Left forelimb (tissue), 1 donor: ENCODE measurements at places on chromosomes 2 and 18.

- no peak for DNase-seq
Measured at GRCh38 chr2:137888845-137889244, 75.4 kb upstream of the HNMT start.

GRCh38 chr18:69895066-69896047 lies 52.3 kb downstream of the CD226 start:
- no peak for DNase-seq

GRCh38 chr2:56519806-56520205 lies 336.0 kb downstream of the CCDC85A start:
- no peak for DNase-seq

DNA sequence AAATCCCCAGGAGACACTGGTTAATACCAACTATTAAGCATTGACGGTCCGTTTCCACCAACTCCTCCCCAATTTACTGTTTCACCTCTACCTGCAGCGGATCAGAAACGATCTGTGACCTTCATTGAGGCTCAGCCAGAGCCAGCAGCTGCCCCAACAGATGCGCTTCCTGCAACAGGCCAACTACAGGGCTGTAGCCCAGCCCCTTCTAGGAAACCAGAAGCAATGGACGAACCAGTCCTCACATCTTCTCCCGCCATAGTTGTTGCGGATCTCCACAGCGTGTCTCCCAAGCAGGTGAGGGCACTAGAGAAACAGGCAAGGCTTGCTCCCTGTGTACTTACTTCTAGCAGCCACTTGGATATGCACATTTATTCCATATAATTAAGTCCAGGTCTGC lies 8.5 kb upstream of the RPE start:
- DNase-seq = no peak

GRCh38 chr2:175984846-175985245 lies 17.2 kb downstream of the LNPK start:
- DNase-seq = no peak

GRCh38 chr2:223460774-223461211 lies 141.4 kb downstream of the SCG2 start:
- no peak for DNase-seq

DNA sequence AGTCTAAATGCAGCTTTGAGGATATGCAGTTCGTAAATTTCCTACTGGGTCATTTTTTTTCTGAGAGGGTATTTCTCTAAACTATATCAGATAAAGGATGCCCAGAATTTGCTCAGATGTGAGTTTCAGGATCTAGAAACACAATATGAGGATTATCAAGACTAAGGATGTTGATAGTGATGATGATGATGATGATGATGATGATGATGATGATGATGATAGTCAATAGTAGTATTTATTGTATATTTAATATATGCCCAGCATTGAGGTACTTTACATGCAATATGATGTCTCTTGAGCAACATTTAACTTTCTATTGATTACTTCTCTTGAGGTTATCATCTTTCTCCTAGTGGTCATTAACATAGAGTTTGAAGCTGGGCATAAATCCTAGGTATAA lies 222.1 kb upstream of the NRP2 start:
- no peak for DNase-seq

DNA sequence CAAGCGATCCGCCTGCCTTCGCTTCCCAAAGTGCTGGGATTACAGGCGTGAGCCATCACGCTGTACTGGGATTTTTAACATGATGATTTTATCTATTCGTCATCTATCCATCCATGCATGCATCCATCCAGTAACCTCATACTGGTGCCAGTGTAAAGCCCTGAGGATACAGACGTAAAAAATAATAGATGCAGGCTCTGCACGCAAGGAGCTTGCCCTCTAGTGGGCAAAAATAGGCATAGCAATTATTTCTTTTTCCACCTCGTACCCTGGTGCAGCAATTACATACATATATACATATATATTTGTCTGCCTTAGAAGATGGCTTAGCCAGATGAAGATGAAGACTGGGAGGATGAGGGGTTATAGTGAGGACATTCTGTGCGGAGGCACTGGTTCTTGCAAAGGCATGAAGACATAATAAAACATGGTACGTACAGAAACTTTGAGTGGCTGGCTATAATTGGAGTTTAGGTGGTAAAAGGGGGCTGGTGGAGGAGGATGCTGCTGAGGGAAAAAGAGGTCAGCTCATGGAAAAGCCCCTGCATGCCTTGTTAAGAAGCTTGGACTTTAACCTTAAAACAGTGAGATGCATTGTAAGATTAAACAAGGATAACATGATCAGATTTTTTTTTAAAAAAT lies 19.6 kb upstream of the RPIA start:
- no peak for DNase-seq

GRCh38 chr18:45355944-45356520 lies 259.2 kb upstream of the SLC14A2 start:
- DNase-seq = no peak

DNA sequence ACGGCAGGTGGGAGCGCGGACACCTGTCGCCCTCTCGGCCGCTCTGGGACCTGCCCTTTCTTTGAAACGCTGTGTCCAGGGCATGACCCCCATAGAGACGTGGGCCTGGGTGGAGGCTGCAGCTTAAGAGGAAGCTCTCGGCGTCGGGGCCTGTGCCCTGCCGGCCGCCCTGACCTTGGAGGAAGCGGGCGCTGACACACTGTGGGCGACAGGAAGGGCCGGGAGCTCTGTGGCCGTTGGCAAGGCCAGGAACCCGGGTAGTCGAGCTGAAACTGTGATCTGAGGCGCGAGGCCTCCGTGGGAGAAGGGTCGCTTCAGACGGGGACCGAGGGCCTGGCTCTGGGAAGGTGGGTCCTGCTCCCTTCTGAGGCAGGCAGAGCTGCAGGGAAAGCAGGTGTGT lies 28.2 kb downstream of the KCNG2 start:
- no peak for DNase-seq

DNA sequence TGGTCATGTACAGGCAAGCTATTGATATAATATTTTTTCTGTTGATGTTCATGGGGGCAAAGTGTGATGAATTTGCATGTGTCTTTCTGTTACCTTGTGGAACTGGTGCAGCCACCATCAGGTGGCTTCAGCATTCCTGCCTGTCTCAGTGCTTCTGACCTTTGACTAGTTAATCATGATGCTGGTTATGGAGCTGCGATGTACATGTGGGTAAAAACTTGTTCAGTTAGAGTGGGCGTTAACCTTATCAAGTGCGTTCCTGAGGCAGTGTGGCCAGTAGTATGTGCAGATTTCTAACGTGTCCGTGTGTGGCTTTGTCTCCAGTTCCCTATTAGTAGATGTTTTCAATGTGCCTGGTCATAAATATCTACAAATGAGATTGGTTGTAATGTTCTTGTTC lies 127.4 kb upstream of the ZSWIM2 start:
- no peak for DNase-seq

GRCh38 chr2:33354981-33355380 lies 121.5 kb upstream of the RASGRP3 start:
- DNase-seq = no peak

GRCh38 chr2:144372410-144373080 lies 147.4 kb downstream of the ZEB2 start:
- no peak for DNase-seq

GRCh38 chr2:177679611-177680605 lies 287.3 kb downstream of the AGPS start:
- no peak for DNase-seq

DNA sequence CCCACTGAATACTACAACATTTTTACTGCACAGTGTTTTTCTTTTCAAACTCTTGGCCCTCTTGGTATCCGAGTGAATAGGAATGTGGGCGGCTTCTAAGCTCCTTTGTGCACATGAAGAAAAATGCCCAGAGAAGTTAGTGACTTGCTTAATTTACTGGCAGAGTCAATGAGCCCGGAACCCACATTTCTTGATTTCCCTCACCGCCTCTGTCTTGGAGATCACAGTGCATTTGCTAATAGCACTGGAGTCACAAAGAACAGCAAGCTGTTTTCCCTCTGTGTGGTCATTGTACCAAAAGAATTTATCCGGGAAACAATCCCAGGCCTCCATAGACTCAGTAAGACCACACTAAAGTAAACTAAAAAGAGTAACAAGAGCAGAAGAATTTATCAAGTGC lies 18.9 kb downstream of the STON1 start:
- DNase-seq = peak; percentile 17

DNA sequence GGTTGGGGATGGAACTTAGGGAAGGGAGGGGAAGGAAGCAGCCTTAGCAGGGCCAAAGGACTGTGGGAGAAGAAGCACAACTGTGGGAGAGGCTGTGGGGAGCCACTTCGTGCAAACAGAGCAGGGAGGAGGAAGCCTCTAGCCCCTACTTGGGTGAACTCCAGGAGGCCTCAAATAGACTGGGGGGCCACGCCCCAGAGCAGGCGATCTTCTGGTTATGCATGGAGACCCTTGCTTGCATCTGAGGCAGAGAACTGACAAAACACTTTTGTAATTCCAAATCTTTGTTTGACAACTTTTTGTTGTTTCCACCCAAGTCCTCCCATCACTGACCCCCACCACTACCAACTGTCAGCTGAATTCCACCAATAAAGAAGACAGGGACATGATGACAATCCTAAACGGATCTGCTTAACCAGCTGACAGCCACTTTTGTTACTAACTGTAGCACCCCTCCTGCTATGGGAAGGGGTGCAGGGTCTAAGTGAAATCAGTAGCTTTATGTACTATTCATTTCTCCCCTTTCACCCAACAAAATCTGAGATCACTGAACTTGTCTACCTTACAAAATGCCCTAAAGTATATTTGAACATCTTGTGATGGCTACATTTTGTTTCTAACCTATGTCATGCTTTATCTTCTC lies 80.5 kb upstream of the CPO start:
- no peak for DNase-seq

GRCh38 chr2:149735237-149735958 lies 147.8 kb upstream of the MMADHC start:
- DNase-seq = no peak

DNA sequence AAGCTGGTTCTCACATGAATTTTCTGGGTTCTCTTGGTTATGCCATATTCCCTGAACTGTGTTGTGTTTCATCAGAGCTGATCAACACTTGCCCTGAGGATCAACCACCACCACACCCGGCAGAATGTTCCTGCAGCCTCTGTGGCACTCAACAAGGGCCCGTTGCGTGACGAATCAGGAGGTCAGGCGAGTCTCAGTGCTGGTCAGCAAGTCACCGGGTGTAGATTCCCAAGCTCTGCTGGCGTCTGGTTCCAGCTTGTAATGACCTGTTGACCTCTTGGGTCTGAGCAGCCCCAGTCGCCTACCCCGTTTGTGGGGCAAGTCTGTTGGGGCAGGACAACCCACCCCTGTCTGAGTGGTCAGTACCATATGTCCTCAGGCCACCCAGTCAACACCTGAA lies 46.0 kb downstream of the ADCY3 start:
- DNase-seq = peak; percentile 55

GRCh38 chr18:79502782-79503181 lies 107.1 kb downstream of the NFATC1 start:
- no peak for DNase-seq

- DNase-seq = no peak
Measured at GRCh38 chr2:199994371-199994770, 39.0 kb downstream of the MAIP1 start.

DNA sequence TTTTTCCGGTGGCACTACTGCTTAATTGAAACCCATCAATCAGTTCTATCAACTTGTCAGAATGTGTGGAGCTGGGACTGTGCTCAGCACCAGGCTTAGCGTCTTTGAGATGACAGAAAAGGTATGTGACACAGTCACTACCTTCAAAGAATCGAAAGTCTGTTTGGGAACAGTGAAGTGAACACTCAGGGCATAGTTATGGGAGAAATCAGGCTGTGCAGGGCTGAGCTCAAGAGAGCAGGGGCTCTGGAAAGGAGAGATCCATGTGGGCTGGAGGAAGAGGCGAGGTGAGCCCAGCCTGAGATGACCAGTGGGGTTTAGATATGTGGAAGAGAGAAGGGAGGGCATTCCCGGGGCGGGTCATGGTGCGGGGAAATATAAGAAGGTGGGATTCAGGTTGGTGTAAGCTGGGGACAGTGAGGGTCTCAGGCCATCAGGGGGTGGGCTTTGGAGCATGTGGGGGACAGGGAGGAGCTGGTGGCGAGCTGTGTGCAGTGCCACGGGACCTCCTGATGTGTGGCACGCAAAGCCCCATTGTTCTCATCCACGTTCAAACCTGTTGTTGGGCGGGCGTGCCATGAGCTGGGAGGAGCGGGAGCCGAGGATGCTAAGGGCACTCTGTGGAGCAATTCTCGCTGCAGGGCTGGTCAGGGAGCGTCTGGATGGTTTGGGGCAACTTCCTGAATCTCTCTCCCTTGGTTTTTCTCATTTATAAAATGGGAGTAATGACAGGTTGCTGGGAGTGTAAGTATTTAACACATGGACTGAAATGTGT lies 72.5 kb downstream of the VAPA start:
- no peak for DNase-seq

- no peak for DNase-seq
Measured at GRCh38 chr2:78132391-78133370, 610.5 kb upstream of the LRRTM4 start.

DNA sequence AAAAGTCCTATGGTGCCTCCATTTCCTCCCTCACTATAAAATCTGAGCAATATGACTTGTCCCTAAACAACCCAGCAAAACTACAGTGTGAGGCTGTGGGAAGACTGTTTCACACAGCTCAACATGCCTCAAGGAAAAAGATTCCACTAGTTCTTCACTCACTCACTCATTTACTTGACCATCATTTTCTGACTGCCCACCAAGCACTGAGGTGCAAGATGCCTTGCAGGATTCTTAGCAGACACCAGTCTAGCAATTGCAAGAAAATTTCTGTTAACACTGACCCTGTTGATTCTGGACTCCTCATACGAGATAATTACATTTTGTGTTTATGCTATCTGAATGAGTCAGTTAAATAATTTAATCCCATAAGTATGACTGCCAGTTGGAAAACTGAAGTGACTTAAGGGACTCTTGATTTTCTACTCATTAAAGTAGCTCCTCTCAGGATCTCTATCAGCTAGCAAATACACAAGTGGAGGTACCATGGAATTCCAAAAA lies 51.9 kb upstream of the PCBP1 start:
- DNase-seq = no peak

- DNase-seq = no peak
Measured at GRCh38 chr2:190530248-190530900, 4.1 kb downstream of the NEMP2 start.

DNA sequence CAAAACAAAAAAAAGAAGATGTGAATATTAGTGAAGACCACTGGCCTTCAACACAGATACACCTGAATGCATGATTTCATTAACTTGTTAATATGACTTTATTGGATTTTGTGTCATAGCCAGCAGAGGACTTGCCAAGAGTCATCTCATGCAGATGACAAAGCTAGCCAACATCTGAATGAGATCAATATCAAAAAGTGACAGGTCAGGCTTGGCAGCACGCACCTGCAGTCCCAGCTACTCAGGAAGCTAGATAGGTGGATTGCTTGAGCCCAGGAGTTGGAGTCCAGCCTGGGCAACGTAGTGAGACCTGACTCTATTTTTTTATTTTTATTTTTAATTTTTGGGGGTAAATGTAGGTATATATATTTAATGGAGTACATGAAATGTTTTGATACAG lies 54.5 kb upstream of the TGIF1 start:
- no peak for DNase-seq

DNA sequence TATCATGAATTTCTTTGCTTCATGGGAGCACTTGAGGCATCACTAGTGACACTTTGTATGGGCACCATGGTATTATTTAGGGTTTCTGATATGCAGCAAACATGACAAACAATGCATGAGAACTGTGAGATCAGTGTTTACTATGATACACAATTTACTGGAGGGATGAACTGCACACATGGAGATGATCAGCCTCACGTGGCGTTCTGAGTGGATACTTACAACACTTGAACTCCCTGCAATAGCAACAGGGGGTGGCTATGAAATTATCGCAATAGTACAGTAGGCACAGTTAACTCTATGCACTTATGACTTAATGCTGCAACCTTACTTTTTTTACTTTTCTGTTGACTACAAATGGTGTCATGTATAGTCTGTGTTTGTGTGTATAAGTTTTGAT lies 18.5 kb upstream of the UGT1A8 start:
- DNase-seq = no peak

- no peak for DNase-seq
Measured at GRCh38 chr2:182883451-182883850, 17.0 kb upstream of the FRZB start.
